ENCODE measurements at places on chromosomes 5 and 9. TPM values are rescaled to one million over a fixed set of nuclear protein-coding genes. Genes with fewer than 3 reads are reported as not detected.
A peak's percentile ranks its signal among the peaks of the same experiment; 100 is the strongest.

DNA sequence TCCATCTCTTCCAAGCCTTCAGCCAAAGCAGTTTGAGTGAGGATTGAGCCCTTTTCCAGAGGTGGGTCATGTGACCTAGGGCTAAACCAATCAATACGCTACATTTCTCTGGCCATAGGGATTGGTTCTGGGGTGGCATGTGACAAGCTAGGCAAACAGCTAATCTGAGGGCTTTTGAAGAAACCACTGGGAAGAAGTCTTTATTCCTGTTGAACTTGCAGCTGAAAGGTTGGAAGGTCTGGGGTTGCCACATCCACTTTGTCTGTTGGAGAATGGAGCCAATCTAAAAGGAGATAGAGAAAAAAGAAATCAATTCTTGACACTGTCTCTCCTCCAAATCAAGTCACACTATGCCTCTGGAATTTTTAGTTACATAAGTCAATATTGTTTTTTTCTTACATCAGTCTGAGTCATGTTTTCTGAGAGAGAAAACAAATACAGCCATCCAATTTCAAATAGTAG is 637.8 kb upstream of the WWC1 start:
- DNase-seq: no peak

DNA sequence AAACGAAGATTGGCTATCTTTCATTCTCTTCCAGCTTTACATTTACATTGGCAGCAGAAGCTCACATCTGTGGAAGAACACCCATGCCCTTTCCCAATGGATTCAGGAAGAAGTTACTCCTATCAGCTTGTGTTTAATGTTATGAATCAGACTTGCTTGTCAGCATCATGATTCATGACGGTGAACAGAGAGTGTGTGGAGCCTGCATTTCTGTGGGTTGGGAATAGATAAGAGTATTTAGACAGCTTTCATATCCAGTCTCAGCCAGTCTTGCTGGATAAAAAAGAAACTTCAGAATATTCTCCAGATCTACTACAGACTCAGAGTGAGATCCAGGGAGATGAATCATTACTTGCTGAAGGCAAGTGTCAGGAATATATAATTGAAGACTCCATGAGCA is 812.9 kb upstream of the ZNF608 start:
- DNase-seq: peak; percentile 31

The TBC1D2 gene
- 4.4 TPM for total RNA-seq

The CSF1R gene
- total RNA-seq: 41.6 TPM

The ELAVL2 gene
- total RNA-seq: not detected

The ZNF454 gene
- total RNA-seq: 2.2 TPM

The CAMK4 gene
- 0.63 TPM for total RNA-seq
